NCI-H226 (cell line): ENCODE measurements at places on chromosomes 11 and 22.
A peak's percentile ranks its signal among the peaks of the same experiment; 100 is the strongest.

DNA sequence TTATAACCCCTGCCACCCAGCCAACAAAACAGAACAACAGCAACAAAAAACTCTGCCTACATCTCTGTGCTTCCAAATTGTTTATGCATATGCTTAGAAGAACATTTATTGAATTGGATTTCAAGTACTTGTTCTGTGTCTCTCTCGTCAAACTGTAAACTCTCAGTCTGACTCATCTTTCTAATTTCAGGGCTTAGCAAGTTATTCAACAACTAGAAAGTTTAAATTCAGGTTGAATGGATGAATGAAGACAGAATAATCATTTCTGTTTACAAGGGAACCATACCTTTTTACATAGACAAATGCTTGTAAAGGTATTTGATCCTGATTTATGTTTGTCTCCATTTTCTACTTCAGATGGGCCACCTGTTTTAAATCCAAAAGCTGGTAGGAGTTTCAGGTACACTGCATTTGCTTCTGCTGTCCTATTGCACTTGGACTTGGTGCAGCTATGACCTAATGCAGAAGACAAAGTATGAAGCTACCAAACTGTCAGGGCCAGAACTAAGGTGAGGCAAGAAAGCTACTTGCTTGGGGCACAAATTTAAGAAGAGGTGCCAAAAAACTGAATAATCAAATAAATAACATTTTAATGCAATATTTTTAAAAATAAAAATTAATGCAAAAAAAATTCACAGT is 1.6 kb upstream of the FBXO3 start:
- DNase-seq = no peak

- no peak for DNase-seq
Observed at GRCh38 chr11:133819114-133819513, 26.2 kb downstream of the SPATA19 start.

- DNase-seq = no peak
Observed at GRCh38 chr22:43435851-43436811, 24.3 kb downstream of the MPPED1 start.

DNA sequence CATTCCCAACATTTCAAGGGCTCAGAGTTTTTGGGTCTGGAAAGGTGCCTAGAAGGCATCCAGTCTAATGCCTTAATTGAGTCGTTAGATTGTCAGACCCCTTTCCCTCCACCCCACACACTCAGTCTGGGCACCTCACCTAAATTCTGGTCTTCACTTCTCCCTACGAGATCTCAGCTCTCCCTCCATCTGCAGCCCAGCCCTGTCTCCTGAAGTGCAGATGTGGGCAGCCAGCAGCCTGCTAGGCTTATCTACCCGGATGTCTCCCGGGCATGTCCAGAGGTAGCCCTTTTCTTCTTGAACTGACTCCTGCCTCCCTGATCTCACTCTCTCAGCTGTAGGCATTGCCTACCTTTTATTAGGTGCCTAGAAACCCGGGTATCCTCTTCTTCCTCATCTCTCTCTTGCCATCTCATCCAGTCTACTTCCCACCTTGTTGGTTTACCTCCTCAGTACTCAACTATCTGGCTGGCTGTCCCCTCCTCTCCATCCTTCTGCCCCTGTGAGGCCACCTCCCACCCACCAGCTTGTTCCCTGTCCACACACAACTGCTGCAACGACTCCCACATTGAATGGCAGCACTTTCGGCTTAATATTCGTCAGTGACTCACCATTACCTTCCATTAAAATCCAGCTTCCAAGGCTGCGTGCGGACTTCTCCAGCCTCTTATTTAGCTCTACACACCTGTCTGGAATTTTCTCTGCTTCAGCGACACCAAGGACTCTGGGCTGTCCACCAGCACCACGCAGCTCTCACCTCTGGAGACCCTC is 6.2 kb downstream of the SEPTIN3 start:
- no peak for DNase-seq

- DNase-seq = no peak
Observed at GRCh38 chr11:128563942-128564641, 23.3 kb downstream of the ETS1 start.

DNA sequence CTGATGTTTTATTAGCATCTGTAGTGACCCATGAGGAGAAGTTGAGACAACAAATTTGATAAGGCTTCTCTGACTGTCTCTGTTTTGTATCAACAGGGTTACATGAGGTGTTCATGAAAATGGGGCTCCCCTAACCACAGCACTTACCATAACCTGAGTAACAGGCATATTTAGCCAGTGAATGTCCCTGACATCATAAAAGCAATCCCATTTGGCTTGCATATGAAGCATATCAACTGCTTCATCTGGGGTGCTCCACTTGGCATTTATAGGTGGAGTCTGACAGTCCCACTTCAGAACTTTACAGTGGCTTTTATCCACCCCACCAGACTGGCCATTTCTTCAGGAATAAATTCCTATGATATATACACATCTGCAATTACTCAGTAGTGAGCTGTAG is 257.6 kb downstream of the LUZP2 start:
- DNase-seq = peak; percentile 16
